ENCODE measurements at places on chromosomes 5 and 9.

DNA sequence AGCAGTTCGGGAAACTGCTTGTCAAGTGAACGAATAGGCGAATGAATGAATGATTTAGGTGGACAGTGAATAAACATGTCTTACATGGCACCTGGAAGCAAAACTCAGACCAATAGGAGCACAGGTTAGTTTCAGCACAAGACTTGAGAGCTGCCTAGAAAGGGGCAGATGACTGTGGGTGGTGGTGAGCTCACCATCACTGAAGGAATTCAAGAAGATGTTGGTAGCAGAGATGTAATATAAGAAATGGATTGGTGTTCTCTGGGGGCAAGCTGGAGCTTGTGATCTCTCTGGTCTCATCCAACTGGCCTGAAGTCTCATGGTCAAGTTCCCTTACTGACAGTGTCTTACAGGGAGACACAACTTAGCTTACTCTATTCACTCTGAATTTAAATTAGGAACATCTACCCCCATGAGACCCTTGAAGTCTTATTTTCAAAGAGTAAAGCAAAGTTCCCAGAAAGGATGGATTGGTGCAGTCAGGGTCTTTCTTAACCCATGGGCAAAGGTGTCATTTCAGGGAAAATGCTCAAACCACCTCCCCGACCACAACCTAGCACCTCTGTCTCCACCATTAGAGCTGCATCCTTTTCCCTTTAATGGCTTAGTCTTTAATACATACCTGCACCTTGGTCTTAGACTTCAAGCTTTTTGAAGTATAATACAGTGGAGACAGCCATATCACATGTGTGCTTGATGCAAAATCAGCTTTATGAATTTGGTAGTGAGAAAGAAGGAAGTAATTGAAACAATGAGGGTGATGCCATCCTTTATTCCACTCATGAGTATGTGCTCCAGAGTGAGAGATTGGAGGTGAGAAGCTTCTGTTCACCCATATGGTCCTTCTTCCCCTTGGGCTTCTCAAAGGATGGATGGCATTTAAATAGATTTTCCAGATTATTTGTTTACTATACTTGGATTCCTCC is 5.1 kb downstream of the LCP2 start:
- H3K27me3 ChIP-seq, result no peaks in the 10 kb centered on the region
- no peaks in the 10 kb centered on the region for H3K36me3 ChIP-seq
- H3K4me1 ChIP-seq, result no peaks in the 10 kb centered on the region
- H3K4me3 ChIP-seq, result no peak overlapping the region
- H3K27ac ChIP-seq, result no peak overlapping the region

GRCh38 chr9:29069376-29069775 is 1496.1 kb upstream of the C9orf72 start:
- H3K27ac ChIP-seq, result no peak overlapping the region
- no peak for DNase-seq
- H3K4me1 ChIP-seq, result no peaks in the 10 kb centered on the region
- no peaks in the 10 kb centered on the region for H3K27me3 ChIP-seq

GRCh38 chr5:138651767-138652117 is 76.5 kb upstream of the HSPA9 start:
- H3K27ac ChIP-seq, result no peak overlapping the region
- H3K4me3 ChIP-seq, result no peak overlapping the region
- H3K27me3 ChIP-seq, result no peaks in the 10 kb centered on the region
- DNase-seq, result no peak
- H3K4me1 ChIP-seq, result no peaks in the 10 kb centered on the region
- H3K36me3 ChIP-seq, result no peaks in the 10 kb centered on the region

DNA sequence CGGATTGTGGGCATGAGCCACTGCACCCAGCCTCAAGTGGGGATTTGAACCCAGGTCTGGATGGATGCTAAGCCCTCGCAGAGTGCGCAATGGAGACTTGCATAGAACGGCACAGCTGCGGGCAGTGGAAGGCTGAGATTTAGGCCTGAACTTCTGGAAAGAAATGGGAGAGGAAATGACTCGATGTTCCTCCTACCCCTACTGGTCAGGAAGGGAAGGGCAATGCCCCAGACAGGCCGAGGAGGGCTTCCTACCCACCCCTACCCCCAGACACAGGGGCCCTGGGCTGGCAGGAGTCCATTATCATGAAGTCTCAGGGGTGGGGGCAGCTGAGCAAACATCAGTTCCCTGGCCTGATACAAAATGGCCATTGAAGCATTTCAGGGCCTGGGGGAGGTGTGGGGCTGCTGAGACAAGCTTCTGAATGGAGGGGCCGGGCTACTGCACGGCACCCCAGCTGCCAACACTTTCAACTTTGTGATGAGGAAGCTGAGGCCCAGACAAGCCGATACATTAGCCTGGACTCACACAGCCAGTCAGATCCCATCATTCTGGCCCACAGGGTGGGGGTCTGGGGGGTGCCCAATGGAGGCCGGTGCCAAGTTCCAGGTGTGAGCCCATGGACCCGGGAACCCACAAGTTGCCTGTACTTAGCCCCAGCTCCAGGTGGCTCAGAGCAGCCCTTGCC is 13.5 kb upstream of the WDR38 start:
- no peaks in the 10 kb centered on the region for H3K27me3 ChIP-seq
- no peaks in the 10 kb centered on the region for H3K4me1 ChIP-seq
- no peak overlapping the region for H3K4me3 ChIP-seq
- H3K27ac ChIP-seq, result no peak overlapping the region

- H3K27ac ChIP-seq, result peak overlapping the region; percentile 64
- no peaks in the 10 kb centered on the region for H3K27me3 ChIP-seq
- H3K4me1 ChIP-seq, result peaks cover 8% of the 10 kb centered on the region
Measured at GRCh38 chr5:131607903-131608540, 27.0 kb downstream of the RAPGEF6 start.

DNA sequence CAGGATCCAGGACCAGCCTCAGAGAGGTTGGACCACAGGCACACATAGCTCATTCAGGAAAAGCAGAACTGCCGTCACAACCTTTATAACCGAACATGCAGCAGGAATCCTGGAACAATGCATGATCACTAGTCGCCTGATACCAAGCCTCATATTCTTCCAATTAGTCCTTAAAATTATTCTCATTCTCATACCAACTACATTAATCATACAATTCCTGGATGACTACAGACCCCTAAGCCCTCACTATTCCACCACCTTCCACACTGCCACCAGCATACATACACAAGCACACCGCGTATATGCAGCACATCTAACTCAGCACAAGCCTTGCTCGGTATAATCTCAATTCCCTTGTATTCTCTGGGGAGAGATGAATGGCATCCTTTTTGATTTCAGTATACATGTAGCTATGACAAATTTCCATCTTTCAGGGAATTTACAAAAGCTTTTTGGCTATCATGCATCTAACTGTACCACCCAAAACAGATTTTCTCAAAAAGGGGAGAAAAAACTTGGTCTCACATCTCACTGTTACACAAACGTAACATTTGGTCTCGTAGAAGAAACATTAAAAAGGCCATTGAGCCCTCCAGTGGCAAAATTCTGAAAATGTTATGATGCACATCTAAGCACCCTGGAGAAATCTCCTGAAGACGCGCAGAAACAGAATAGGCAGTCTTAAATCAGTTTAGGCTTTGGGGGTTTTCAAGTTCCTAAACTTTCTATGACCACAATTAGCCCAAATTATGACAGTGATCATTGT is 46.2 kb downstream of the MCTP1 start:
- no peak for DNase-seq
- no peak overlapping the region for H3K27ac ChIP-seq
- no peaks in the 10 kb centered on the region for H3K36me3 ChIP-seq
- H3K27me3 ChIP-seq, result no peaks in the 10 kb centered on the region
- H3K4me3 ChIP-seq, result no peak overlapping the region

DNA sequence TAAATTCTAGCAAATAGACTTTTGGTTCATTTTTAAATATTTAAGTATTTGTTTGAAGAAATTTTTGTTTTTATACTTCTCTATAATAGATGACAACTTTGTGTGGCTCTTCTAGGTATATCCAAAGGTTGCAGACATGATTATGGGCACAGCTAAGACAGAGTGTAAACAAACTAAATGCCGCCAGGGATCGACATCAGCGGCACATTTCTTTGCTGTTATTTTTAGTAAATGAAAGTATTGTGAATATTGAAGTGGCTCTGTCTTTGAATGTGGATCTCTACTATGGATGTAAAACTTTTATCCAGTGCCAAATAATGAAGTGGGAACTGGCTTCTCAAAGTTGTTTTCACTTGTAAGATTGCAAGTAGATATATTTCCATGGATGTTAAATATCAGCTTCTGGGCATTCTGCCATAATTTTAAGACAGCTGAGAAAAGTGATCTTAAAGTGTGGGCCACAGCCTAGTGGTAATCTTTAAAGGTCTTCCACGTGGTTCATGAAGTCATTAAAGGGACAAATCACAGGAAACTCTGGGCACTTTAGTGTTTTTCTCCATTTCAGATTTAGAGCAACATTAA is 589.9 kb downstream of the ZNF608 start:
- H3K36me3 ChIP-seq, result no peaks in the 10 kb centered on the region
- no peaks in the 10 kb centered on the region for H3K27me3 ChIP-seq
- H3K4me3 ChIP-seq, result peak overlapping the region; percentile 10
- no peak overlapping the region for H3K27ac ChIP-seq
- no peaks in the 10 kb centered on the region for H3K4me1 ChIP-seq
- DNase-seq, result no peak

DNA sequence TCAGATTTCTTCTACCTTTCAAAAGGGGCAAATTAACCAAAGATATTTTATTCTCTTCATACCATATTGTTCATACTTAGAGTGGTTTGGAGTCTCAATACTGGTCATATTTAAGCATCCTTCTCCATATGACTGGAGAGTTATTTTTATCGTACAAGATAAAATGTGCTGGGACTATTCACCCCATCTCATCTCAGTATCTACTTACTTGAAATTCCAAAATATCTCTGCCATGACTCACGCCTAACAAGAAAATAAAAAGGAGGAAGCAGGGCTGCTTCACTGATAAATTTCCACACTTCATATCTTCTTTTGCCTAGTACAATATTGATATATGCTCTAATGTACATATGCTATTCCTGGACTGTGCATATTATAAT is 277.9 kb upstream of the CDH9 start:
- no peaks in the 10 kb centered on the region for H3K4me1 ChIP-seq
- H3K4me3 ChIP-seq, result no peak overlapping the region
- H3K27me3 ChIP-seq, result no peaks in the 10 kb centered on the region
- DNase-seq, result no peak

- no peak for DNase-seq
- H3K36me3 ChIP-seq, result no peaks in the 10 kb centered on the region
- H3K4me3 ChIP-seq, result no peak overlapping the region
- H3K27me3 ChIP-seq, result no peaks in the 10 kb centered on the region
- H3K4me1 ChIP-seq, result no peaks in the 10 kb centered on the region
Measured at GRCh38 chr5:53323943-53324642, 156.3 kb upstream of the FST start.

DNA sequence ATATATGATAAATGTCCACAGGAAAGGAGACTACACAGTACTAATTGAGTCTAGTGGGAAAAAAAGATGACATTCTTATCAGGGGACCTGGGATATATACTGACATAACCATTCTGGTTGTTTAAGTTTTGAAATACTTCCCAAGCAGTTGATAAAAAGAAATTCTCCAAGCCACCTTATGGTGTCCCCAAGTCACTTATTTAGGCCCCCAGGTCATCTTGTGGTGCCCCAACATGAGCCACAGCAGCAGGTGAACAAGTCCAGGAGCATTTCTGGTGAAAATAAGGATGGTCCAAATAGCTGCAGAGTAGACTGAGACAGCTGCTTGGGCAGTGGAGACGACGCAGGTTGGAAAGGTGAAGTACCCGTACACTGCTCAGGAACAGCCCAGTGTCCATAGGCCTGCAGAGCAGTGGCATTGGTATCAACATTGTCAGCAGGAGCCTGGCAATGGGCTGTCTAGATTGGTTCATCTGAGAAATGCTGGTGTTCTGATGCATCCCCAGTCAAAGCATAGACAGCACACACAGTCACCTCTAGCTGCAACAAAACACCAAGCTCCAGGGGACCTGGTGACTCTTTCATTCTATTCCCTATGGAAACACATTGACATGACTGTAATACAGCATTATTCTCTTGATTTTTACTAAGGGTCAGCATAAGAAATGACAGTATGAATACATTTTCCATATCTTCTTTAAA is 430.6 kb downstream of the NR2F1-AS1 start:
- H3K27ac ChIP-seq, result no peak overlapping the region
- no peaks in the 10 kb centered on the region for H3K27me3 ChIP-seq
- H3K4me3 ChIP-seq, result no peak overlapping the region
- no peaks in the 10 kb centered on the region for H3K36me3 ChIP-seq
- no peaks in the 10 kb centered on the region for H3K4me1 ChIP-seq

GRCh38 chr5:140575309-140575708 is 10.7 kb downstream of the SLC35A4 start:
- no peaks in the 10 kb centered on the region for H3K27me3 ChIP-seq
- no peak for DNase-seq
- no peaks in the 10 kb centered on the region for H3K4me1 ChIP-seq
- H3K36me3 ChIP-seq, result peaks cover 4% of the 10 kb centered on the region

- no peak for DNase-seq
- H3K27me3 ChIP-seq, result no peaks in the 10 kb centered on the region
- no peak overlapping the region for H3K27ac ChIP-seq
- no peak overlapping the region for H3K4me3 ChIP-seq
Measured at GRCh38 chr5:121029536-121030245, 565.6 kb downstream of the PRR16 start.

GRCh38 chr5:121993191-121993590 is 31.4 kb downstream of the SRFBP1 start:
- no peaks in the 10 kb centered on the region for H3K4me1 ChIP-seq
- H3K4me3 ChIP-seq, result no peak overlapping the region
- no peaks in the 10 kb centered on the region for H3K36me3 ChIP-seq
- DNase-seq, result no peak
- H3K27me3 ChIP-seq, result no peaks in the 10 kb centered on the region
- no peak overlapping the region for H3K27ac ChIP-seq

DNA sequence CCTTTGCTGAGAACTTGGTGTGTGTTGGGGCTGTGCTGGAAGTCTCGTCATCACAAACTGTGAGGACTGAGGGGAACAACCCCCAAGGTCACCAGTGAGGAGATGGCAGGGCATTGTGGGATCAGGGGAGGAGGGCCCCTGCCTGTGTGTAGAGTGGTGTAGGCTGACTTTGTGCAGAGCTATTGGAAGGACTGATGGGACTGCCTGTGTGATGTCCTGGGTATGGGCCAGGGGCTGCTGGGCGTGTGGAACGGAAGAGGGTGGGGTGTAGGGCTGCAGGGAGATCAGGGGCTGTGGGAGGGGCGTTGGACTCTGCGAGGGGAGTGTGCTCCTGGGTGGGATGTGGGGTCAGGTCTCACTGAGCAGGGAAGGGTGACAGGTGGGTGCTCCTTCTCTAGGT is 3.6 kb downstream of the WNK2 start:
- H3K27ac ChIP-seq, result no peak overlapping the region
- H3K36me3 ChIP-seq, result no peaks in the 10 kb centered on the region
- H3K27me3 ChIP-seq, result no peaks in the 10 kb centered on the region
- no peak overlapping the region for H3K4me3 ChIP-seq
